Thymus (tissue), 14 donors: ENCODE measurements at places on chromosomes 16 and 17. TPM values are rescaled to one million over a fixed set of nuclear protein-coding genes. Genes with fewer than 3 reads are reported as not detected.

LRRC36 gene
- 0.19 TPM for total RNA-seq

LRRC37A3 gene
- total RNA-seq: 8.5 TPM

GGT6 gene
- 0.90 TPM for total RNA-seq

ODF4 gene
- not detected for total RNA-seq
